Esophagus muscularis mucosa (tissue), 4 donors: ENCODE measurements at places on chromosomes 6 and 20. TPM values are rescaled to one million over a fixed set of nuclear protein-coding genes. Genes with fewer than 3 reads are reported as not detected.

- DNase-seq, result no peak
Observed at GRCh38 chr6:63742060-63742459, 106.5 kb downstream of the PHF3 start.

- no peak for DNase-seq
Observed at GRCh38 chr20:40680161-40680959, 8.7 kb downstream of the MAFB start.

Gene FAM184A
- 11.2 TPM for total RNA-seq

DNA sequence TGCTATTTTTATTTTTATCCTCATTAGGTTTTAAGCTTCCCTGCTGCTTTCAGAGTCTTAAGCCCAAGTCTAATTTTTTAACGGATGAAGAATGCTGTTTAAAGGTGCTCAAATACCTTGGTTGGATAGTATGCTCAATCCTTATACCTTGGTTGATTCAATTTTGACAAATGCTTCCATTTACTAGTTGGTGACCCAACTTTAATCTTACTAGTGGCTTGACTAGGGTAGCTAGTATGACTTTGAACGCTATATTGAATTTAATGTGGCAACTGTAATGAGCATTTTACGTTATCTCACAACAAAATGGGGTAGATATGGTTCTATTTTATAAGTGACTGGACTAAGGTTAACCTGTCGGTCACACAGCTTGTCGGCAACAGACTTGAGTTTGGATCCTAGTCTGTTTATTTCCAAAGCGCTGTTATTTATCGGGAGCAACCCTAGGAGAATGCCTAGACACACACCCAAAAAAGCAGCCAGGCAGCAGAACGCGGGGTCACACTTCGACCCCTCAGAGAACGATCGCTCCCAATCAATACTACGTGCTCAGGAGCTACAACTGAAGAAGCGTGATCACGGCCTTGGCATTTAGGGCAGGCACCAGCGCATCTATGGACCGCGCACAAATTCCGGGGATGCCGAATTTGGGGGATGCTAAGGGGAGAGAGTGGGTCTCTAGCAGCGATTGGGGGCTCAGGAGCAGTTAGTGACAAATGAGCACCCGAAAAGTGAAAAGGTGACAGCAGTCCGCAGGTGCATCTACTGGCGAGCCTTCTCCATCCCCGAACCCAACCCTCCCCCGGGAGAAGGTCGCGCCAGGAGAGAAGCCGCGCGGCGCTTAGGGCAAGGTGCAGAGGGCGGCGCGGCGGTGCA is 586 bp upstream of the ALDH5A1 start:
- DNase-seq, result no peak

DNA sequence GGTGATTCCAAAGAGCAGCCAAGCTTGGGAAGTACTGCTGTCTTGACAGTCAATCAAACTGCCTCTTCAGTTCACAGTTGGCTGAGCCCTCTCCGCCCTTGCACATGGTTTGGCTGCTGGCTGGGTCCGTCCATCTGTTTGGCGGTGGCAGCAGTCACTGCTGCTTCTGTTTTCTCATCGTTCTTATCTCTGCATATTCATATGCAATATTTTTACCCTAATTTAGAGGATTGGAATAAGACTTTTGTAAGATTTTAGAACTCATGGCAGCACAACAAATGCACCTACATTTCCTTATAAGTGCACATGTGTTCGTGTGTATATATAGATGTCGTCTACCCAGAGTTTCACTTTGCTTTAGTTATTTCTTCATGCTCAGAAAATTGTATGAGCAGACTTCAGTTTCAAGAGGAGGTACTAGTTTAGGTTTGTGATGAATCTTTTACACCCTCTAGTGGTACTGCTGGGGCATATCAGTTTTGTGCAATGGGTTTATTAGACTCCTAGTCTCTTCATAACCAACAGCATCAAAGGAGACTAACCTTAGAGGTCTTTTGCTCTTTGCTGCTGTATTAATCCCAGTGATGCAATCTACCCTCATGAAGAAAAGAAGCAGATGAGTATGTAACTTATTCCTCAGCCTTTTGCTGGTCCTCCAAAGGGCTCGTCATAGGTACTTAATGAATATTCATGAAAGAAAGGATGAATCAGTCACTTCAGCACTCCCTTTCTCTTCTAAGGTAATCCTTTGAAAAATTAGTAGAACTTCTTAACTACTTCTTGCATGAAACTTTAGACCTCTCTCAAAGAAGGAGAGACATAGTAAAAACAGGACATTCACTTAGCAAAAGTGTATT is 44.3 kb downstream of the KHDC1L start:
- DNase-seq, result no peak

- no peak for DNase-seq
Observed at GRCh38 chr6:70790483-70791224, 123.0 kb downstream of the SMAP1 start.

DNA sequence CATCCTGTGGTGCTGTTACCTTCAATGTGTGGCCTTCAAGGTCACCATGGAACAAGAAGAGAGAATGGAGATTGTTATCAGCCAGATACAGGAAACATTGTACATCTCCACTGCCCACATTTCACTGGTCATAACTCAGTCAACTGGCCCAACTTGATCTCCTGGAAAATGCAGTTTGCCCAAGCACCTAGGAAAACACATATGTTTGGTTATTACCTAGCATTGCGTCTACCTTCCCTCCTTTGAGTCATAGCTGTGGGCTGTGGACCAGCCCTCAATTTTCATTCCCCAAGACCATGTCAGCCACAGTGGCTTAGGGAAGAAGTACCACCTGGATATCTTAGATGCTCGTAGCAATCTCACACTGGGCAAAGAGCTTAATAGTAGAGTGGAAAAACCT is 513.4 kb downstream of the KIF16B start:
- no peak for DNase-seq

Gene CARMIL1
- total RNA-seq, result 10.9 TPM

GRCh38 chr6:169070506-169071176 is 183.0 kb downstream of the THBS2 start:
- DNase-seq, result peak; percentile 94

GRCh38 chr6:116405652-116406356 is 35.1 kb downstream of the DSE start:
- no peak for DNase-seq

DNA sequence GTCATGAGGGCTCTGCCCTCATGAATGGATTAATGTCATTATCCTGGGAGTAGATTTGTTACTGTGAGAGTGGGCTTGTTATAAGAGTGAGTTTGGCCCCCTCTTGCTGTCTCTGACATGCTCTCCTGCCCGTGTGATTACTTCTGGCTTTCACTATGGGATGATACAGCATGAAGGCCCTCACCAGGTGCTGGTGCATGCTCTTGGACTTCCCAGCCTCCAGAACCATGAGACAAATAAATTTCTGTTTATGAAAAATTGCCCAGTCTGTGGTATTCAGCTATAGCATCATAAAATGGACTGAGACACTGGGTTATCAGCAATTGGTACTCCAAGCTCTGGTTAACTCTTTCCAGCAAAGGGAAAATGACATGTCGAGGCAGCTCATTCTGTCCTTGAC is 76.2 kb upstream of the MAP3K7 start:
- DNase-seq, result no peak

DNA sequence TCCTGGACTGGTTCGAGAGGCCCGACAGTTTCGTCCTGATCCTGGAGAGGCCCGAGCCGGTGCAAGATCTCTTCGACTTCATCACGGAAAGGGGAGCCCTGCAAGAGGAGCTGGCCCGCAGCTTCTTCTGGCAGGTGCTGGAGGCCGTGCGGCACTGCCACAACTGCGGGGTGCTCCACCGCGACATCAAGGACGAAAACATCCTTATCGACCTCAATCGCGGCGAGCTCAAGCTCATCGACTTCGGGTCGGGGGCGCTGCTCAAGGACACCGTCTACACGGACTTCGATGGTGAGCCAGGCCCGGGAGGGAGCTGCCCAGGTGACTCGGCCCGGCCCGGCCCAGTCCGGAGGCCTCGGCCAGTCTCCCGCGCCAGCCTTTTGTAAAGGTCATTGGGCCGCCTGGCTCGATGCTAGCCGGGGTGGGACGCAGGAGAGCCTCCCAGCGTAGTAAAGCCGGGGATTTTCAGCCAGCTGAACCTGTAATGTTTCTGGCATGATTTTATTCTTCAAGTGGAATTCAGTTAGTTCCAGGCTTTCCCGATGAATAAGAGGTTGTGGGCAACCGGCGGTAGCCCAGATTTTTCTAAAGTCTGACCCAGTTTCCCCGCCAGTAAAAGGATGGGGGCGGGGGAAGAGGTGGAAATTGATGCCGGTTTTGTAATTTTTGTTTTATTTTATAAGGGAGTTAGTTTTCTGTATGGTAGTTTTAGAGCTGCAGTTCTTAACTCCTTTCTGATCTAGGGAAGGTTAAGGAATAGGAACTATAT is 1.4 kb downstream of the PIM1 start:
- no peak for DNase-seq

GRCh38 chr6:108584323-108584722 is 23.6 kb downstream of the FOXO3 start:
- no peak for DNase-seq

GRCh38 chr6:159307246-159307790 is 138.1 kb downstream of the FNDC1 start:
- DNase-seq, result peak; percentile 34

GRCh38 chr20:20710443-20711315 is 1.8 kb downstream of the RALGAPA2 start:
- peak; percentile 87 for DNase-seq

DNA sequence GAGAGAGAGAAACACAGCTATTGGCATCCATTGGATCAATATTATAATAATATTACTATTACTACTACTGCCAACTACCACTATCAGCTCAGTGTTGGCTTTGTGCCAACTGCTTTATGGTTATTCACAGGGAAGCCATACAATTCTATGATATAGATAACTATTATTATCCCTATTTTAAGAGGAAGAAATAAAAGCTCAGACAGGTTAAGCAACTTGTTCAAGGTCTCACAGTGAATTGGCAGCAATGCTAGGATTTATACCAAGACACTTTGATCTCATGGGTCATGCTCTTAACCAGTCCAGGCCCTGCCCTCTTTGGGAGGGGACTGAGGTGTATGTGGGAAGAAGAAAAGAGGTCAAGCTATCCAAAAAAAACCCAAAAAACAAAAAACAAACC is 82.0 kb upstream of the TRAF3IP2 start:
- no peak for DNase-seq

DNA sequence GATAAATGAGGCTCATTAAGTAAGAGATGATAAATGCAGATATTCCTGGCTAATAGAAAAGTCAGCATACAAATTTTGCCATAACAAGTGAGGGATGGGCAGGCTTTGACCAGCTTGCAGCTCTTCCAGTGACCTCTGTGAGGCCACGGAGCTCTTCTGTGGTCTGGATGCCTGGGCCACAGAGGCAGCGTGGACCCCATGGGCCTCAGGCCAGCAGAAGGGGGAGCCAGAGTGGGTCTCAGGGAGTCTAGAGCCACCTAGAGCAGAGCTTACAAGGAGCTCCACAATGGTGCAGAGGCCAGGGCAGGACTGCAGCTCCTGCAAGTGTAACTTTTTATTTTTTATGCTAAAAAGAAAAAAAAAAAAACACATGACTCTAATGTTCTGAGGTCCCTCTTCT is 165.1 kb downstream of the ARID1B start:
- DNase-seq, result no peak

GRCh38 chr6:112268654-112269053 is 14.3 kb upstream of the LAMA4 start:
- DNase-seq, result no peak

- peak; percentile 93 for DNase-seq
Observed at GRCh38 chr6:6724539-6725467, 136.3 kb downstream of the LY86 start.

DNA sequence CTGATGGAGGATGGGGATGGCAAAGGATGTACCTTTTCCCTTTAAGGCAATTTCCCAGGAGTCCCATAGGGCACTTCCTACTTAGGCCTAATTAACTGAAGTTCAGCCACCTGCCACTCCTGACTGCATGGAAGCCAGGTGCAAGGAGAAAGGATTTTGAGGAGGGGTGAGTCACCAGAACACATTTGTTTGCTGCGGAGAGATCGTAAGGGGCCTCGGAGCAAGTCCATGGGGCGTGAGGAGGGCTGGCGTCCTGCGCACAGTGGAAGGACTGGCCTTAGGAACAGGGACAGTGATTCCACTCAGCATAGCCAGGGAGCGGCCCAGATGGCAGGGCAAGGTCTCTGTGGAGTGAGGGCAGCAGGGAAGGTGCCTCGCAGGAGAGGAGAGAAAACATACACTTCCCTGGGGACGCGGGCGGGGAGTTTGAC is 11.8 kb upstream of the MAP1LC3A start:
- DNase-seq, result no peak

DNA sequence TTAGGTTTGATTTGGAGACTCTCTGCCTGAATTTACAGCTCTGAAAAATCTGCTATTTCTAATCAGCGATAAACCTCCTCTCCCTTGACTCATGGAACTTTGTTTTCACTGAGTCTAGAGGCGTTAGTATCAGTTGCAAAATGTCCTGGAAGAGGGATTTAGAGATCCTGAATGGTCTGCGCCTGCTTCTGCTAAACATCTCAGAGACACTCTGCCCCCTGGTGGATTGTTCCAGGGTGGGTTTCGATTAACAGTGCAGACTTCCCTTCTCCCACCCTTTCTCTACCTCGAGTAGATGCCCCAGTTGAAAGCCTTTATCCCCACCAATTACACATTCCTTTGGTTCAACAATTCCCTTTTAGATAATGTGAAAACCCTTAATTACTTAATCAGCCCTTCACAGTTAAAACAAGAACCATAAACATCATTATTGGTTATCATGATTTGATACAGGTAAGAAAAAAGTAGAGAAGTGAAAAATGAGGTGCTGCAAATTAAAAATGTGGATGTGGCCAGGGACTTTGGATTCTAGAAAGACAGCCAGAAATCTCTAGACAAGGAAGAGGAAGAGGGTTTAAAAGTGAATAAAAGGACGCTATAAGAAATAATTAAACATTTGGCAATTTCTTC is 5.5 kb downstream of the HTR1B start:
- no peak for DNase-seq

DNA sequence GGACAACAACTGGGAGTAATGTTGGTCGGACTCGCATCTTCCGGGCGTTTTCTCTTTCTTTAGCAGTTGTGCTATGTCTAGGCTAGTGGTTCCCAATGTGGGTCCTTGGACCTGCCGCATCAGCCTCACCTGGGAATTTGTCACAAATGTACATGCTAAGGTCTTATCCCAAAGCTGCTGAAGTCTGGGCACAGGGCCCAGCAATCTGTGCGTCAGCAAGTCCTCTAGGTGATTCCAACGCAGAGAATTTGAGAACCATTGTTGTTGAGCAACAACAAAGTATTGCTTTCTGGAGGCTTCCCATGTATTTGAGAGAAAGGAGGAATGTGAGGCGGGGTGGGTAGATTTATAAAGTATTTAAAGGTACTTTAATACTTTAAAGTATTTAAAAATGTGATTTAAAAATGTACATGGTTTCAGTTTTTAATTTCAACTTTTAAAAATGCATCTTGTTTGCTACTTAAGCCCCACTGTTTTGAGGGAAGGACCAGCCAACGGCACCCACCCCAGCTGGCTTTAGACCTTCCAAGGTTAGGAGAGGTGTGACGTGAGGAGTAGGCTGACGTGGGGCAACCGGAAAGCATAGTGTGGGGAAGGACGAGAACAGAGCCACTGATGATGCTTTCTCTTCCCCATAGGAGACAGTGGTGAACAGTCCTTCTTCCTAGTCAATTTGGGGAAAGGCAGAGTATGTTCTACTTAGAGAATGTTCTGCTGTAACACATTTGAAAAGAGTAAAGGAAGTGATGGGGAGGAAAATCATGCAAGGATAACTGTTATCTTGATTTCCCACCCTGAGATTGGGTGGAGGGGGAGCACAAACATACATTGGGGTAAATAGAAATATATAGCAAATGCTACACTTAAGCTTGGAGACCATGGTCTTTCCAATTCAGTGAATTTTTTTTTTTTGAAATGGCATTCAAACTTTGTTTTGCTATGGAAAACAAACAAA is 4.3 kb downstream of the UST start:
- no peak for DNase-seq

Gene ANGPT4
- 0.13 TPM for total RNA-seq

- DNase-seq, result no peak
Observed at GRCh38 chr20:50711113-50711825, 19.9 kb upstream of the RIPOR3 start.
